NCI-H510A (cell line): ENCODE measurements at places on chromosomes 16 and 17.
A peak's percentile ranks its signal among the peaks of the same experiment; 100 is the strongest.

GRCh38 chr17:32275060-32276042, 9.7 kb downstream of the RHBDL3 start:
- no peak for DNase-seq

GRCh38 chr16:57949013-57949412, 21.9 kb downstream of the CNGB1 start:
- DNase-seq, result no peak

DNA sequence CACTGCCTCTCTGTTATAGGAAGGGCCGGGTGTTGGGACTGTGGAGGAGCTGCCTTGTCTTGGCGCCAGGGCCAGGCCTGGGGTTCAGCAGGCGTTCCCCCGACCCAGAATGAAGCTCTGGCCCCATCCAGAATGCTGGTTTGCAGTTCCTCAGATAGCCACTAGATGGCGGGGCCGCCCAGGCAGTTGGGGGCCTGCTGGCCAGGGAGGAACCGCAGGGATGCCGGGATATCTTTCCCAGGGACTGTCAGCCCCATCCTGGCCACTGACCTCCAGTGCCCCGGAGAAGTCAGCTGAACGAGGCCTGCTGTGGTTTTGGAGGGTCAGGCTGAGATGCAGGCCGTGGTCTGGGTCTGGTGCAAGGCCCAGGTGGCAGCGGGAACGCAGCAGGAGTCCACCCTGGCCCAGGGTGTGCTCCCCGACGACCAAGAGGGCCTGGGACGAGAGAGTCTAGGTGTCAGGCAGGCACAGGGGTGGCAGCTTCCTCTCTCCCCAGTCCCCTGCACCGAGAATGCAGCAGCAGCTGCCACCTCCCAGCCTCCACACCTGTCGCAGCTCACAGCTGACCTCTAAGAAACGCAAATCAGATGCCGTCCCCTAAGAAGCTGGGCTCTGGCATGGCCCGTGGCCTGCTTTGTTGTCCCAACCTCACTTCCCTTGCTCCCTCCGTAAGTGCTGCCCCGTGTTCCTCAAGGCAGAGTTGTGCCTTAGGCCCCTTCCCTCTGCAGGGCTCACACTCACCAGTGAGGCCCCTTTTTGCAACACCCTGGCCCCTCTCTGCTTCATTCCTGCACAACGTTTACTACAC, 51.2 kb downstream of the RMI2 start:
- DNase-seq, result no peak

DNA sequence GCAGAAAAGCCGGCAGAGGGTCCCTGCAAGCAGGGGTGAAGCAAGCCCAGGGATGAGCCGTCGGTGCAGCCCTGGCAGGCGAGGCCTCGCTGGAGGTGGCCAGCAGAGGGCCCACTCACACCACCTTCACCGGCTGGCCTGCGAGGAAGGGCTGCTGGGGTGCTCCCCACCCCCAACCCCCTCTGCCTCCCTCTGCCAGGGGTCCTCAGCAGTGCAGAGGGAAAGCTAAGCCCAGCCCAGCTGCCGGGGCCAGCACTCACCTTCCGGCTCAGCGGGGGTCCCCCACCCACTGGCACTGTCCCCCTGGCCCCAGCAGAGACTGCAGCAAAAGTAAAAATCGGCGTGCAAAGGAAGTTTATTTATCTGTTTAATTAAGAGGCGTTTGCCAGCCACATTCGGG, 113.4 kb downstream of the ENGASE start:
- no peak for DNase-seq

DNA sequence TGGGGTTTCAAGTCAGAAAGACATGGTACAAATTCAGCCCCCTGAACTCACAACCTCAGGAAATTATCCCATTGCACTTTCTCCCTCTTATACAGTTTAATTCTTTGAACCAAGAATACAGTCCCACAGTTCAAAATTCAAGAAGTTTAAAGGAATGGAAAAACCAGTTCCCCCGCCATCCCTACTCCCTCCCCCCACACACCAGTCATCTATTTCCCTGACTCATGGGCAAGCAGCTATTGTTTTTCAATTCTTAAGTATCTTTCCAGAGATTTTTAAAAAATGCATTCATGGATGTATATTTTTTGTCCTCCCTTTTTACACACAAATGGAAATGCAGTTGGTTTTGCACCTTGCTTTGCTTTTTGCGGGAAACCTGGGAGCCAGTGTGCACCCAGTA, 7.3 kb downstream of the SYCE1L start:
- DNase-seq, result no peak

DNA sequence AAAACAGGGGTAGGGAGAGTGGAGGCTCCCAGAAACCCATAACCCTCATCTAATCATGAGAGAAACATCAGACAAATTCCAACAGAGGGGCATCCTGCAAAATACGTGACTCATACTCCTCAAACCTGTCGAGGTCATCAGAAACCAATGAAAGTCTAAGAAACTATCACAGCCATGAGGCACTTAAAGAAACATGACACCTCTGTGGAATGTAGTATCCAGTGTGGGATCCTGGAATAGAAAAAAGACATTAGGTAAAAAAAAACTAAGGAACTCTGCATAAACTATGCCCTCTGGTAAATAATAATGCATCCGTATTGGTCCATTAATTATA, 16.4 kb downstream of the CDH5 start:
- no peak for DNase-seq

GRCh38 chr17:81120149-81120484, 45.2 kb upstream of the PVALEF start:
- DNase-seq, result no peak

DNA sequence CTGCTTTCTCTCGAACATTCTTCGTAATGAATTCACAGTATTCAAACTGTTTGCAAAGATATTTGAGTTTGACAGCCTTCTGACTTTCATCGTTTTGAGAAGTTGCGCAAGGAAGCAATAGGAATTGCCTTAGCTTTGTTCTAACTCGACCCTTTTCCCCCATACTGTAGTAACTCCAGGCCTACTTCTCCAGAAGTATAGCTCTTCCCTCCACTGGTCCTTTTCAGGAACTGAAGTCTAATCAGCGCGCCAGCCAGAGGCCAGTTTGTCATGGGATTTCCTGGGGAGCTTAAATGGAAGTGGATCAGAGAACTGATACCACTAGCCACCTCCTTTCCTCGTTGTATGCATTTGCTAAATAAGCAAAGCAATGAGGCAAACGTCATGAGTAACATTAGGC, 27.9 kb downstream of the CDR2 start:
- DNase-seq, result no peak

DNA sequence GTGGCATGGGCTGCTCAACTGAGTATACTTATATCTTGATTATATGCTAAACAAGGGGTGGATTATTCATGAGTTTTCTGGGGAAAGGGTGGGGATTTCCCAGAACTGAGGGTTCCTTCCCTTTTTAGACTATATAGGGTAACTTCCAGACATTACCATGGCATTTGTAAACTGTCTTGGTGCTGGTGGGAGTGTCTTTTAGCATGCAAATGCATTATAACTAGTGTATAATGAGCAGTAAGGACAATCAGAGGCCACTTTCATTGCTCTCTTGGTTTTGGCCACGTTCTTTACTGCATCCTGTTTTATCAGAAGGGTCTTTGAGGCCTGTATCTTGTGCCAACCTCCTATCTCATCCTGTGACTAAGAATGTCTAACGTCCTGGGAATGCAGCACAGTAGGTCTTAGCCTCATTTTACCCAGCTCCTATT, 12.0 kb downstream of the PRR11 start:
- no peak for DNase-seq

DNA sequence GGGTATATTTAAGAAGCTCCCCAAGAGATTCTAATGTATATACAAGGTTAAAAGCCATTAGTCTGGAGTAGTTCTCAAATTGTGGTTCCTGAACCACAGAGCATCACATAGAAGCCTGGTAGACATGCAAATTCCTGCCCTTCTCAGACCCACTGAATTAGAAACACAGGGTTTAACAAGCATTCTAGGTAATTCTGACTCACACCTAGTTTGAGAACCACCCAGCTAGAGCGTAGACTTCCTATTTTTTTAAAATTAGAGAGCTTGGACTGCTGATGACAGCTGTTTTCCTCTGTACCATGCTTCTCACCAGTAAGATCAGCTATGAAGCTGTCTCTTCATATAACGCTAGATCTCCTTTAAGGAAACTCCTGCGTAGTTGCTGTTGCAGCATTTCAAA, 50.6 kb downstream of the HS3ST3B1 start:
- no peak for DNase-seq

DNA sequence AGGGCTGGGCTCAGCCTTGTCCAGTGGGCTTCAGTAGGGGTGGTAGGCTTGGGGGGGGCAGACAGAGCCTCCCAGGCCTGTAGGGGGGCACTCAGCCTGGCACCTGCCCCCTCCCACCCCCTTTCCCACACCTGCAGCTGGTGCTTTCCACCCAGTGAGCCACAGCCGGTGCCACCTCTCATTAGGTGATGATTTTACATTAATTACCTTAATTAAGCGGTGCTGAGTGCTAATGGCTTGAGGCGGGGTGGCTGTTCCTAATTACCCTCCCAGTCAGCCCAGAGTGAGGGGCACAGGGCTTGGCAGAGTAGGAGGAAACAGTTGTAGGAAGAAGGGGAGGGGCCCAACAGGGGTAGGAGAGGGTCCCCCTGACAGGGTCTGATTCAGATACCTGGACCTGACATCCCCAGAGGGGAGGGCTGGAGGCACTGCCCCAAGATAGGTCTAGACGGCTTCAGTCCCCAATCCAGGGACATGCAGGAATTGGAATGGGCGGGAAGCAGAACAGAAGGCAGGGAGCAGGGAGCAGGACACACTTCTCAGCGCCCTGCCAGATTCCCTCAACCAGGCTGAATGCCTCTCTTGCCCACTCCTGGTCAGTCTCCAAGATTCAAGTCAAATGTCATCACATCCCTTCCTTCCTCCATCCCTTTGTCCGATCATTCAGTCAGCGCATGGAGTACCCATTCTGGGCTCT, 26.5 kb upstream of the PHF12 start:
- DNase-seq, result no peak

- DNase-seq, result no peak
Observed at GRCh38 chr17:7023576-7024401, 939 bp downstream of the BCL6B start.

DNA sequence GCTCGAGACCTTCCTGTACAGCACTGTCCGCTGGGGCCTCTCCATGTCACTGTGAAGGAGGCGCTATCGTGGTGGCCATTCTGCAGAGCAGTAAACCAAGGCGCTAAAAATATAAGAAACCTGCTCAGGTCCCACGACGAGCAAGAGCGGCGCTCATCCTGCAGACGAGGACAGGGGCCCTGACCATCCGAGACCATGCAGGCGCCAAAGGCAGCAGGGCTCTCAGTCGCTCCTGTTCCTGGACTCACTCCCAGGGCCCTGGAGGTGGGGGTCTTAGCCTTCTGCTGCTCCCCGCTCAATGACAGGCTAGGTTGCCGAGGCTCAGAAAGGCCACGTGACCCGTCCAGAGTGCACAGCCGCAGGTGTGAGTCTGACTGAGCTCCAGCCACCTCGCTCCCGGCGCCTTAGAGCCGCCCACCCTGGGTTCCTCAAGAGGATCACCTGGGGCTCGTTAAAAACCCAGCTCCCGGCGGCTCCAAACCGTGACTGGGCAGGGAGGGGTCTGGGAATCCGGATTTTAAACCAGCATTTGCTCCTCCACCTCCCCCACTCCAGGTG, 509 bp upstream of the ATP2C2 start:
- peak; percentile 26 for DNase-seq

DNA sequence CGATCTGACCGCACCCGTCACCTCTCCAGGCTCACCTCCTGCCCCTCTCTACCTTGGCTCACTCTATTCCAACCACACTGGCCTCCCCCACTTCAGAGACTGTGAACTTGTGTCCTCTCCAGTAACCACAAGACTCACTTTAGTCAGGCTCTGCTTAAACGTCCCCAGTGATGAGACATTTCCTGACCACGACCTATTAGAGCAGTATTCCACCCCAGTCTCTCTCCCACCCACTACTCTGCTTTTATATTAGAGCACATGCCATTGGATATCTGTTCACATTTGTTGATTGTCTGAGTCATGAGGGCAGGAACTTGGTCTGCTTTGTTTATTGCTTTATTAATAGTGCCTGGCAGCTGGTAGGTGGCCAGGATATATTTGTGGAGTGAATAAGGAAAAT, 20.1 kb downstream of the COX11 start:
- DNase-seq, result no peak

DNA sequence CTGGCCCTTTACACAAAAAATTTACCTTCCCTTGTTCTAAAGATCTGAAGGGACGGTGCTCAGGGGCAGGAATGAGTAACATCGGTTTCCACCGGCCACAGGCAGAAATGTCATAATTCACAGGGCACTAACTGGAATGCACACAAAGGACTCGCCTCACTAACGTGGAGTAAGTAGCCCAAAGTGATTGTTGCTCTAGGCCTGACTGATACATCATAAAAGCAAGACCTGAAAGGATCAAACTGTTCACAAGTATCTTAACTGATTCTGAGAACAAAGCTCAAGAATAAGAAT, 8.9 kb upstream of the TCF25 start:
- no peak for DNase-seq

DNA sequence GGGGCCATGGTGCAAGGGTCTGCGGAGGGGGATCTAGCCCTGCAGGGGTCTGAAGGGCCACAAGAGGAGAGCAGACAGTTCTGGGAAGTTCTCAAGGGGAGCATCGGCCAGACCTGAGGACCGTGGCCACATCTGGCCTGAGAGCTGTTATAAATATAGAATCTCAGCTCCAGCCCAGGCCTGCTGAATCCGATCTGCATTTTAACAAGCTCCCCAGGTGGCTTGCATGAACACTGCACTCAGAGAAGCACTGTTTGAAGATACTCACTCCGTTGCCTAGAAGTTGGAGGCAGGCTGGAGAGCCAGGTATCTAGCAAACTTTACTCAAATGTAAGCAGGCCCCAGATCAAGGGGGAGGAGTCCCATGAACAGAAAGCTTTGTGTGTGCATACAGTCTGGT, 61.3 kb downstream of the NKD1 start:
- DNase-seq, result no peak

DNA sequence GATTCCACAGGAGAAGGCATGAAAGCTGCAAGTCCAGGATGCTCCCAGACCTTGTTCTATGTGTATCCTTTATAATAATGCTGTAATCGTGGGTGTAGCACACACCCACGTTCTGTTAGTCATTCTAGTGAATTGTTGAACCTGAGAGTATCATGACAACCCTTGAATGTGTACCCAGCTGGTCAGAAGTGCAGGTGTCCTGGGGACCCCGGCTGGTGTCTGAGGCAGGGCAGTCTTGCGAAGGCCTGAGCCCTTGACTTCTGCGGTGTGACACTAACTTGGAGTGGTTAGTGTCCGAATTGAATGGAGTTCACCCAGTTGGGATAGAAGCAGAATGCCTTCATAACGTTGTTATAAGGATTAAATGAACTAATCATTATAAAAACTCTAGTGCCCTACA, 218.0 kb upstream of the TNRC6C start:
- DNase-seq, result no peak
